ENCODE measurements at places on chromosomes 5 and 9. TPM values are rescaled to one million over a fixed set of nuclear protein-coding genes. Genes with fewer than 3 reads are reported as not detected.
A peak's percentile ranks its signal among the peaks of the same experiment; 100 is the strongest.

DNA sequence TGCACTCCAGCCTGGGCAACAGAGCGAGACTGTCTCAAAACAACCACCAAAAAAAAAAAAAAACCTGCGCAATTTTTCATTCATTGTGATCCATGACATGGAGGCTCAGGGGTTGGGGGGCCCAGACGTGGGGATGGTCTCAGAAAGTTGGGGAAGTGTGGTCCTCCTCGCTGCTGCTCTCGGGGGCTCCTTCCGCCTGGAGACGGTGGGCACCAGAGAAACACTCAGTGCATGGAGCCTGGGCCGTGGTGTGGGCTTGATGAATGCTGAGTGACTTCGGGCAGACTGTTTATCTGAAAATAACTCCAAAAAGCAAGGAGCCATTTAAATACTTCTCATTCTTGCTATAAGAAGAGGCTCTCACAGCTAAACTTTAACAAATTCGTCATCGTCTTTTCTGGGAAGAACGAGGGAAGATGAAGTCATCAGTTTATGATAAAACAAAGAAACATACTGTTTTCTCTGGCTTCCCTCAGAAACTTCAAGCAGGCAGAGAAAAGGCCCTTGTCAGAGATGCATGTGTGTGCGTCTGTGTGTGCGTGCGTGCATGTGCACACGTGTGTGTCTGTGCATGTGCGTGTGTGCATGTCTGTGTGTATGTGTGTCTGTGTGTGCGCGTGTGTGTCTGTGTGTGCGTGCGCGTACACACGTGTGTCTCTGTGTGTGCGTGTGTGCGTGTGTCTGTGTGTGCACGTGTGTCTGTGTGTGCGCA is 35.0 kb downstream of the RASGEF1C start:
- DNase-seq, result no peak

DNA sequence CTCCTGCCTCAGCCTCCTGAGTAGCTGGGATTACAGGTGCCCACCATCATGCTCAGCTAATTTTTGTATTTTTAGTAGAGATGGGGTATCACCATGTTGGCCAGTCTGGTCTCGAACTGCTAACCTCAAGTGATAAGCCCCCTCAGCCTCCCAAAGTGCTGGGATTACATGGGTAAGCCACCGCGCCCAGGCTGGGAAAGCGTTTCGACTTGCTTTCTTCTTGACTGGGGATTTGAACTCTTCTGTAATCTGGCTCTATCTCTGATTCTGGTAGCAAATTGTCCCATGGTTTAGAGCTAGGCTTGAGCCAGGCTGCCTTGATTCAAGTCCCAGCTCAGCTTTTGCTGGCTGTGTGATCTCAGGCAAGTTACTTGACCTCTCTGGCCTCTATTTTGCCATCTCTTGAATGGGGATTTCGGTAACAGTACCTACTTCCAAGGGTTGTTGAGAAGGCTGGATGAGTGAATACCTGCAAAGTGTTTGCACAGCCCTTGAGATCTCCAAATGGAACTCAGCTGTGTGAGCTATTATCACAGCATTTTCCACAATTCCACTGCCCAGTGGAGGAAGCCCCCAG is 20.5 kb upstream of the MVB12B start:
- no peak for DNase-seq

GRCh38 chr9:19470981-19471650 is 62.3 kb downstream of the ACER2 start:
- DNase-seq, result no peak

DNA sequence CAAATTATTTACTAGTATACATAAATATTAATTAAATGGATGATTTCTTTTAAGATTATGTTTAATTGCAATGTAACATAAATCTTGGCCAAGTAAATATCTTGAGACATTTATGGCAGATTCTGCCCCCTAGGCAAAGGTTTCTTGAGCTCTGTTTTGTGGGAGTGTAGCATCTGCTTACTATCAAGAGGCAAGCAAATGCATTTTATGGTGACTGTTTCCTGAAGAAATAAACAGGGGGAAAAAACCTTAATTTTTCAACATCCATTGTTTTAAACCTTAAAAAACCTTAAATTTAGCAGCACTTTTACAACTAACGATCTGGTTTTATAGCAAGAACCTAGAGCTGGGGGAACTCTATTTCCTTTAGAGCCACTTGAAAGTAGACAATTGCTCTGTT is 25.7 kb upstream of the FREM1 start:
- no peak for DNase-seq

DNA sequence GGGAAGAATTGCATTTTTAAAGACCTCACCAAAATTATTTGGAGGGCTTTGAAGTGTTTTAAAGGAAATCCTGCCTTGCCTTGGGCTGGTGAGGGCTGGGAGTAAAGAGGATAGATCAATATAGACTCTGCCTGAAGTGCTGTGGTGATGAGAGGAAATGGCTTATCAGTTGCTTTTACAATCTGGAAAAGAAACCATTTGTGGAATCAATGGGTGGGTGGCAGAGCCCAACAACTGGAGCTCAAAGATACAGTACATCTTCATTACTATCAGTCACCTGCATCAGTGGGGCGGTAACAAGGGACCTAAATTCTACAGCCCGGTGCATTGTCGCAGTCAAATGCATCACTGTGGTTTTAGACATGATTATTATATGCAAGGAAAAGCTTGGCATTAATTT is 41.5 kb upstream of the HMHB1 start:
- no peak for DNase-seq

DNA sequence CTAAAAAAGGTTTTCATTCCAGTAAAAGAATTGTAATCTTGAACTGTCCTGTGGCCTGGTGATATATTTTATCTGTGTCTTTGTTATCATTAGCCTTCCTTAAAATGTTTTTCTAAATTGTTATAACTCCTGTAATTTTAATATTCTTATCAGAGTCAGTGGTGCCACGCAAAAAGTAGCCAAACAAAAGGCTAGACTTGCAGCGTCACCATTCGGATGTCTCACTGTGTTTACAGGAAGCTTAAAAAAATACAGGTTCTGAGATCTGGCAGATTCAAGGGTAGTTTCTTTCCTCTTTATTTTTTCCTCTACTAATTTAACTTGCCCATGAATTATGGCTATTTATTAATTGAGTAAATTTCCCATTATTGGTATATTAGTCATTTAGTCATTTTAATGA is 362.3 kb downstream of the MAT2B start:
- DNase-seq, result no peak

- DNase-seq, result no peak
These were observed 384.2 kb upstream of the CDH10 start for GRCh38 chr5:25029004-25029403.

- no peak for DNase-seq
These were observed 67.5 kb downstream of the NIPBL start for GRCh38 chr5:36944024-36944423.

GRCh38 chr9:29556746-29557145 is 1983.5 kb upstream of the C9orf72 start:
- no peak for DNase-seq

DNA sequence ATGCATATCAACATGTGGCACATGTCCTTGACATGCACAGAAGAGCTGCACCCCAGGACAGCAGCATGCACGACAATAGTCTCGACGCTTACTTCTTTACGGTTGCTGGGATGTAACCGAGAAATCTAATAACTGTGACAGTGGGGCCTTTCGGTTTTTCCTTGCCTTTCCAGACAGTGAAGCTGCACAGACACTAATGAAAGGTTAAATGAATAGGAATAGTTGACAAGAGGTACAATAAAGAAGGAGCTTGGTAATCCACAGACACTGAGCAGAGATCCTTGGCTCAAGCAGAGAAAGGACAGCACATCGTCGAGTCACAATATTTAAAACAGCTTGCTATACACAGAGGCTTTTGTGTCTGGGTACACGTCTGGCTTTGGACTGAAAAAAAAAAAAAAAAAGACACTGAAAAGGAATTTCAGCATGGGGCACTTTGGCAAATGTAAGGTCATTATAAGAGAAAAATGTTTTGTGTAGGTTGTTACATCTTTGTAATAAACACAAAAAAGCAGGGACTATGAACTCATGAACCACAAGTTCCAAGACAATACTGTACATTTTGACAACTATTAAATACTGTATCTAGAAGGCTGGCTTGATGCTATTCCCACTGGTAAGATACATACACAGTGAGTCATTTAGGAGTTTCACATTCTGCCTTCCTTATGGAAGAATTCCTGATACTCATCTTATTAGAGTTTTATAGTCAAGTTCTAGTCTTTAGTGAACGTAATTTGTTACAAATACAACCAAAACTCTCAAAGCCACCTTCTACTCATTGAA is 5.6 kb downstream of the BNC2 start:
- no peak for DNase-seq

DNA sequence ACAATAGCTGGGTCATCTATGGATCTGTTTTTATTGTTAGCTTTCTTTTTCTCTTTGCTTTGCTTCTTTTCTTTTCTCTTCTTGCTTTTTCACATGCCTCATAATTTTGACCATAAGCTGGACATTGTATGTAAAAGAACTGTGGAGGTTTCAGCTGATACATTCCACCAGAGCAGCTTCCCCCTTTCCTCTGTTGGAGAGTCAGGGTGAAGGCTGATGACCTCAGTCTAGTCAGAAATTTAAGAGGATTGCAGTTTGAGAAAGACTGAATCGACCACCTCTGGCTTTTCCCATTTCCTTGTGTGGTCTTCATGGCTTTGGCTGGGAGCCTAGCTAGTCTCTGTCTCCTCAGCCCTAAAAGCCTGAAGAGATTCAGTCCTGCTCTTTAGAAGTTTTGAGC is 42.0 kb downstream of the KCNIP1 start:
- no peak for DNase-seq

- DNase-seq, result no peak
These were observed 2.4 kb downstream of the SPINK6 start for GRCh38 chr5:148205044-148205806.

DNA sequence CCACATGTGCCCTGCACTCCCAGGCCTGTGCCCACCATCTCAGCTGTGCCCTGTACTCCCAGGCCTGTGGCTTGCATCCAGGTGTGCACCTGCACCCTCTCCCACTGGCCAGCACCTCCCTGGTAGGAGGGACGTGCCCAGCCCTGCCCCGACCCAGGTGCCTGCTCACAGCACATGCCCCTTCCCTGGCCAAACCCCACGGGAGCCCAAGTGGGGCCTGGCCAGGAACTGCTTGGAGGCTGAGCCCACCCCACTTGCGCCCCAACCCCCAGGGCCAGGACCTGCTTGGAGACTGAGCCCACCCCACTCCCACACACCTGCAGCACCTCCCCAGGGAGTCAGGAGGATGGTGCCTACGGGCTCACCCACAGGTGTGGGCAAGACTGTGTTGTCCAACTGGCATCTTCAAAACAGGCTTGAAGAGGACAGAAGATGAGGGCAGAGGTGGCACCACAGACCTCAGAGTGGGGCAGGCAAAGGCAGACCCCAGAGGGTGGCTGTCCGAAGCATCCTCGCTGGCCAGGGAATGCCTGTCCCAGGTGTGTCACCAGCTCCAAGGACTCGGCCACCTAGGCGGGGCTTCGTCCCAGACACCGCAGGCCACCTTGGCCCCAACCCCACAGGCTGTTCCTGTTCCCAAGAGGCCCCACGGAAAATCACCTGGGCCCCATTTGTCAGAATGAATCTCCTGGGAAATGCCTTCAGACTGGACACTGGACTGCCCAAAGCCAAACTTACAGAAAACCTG is 10.8 kb downstream of the ZDHHC11B start:
- DNase-seq, result peak; percentile 51

DNA sequence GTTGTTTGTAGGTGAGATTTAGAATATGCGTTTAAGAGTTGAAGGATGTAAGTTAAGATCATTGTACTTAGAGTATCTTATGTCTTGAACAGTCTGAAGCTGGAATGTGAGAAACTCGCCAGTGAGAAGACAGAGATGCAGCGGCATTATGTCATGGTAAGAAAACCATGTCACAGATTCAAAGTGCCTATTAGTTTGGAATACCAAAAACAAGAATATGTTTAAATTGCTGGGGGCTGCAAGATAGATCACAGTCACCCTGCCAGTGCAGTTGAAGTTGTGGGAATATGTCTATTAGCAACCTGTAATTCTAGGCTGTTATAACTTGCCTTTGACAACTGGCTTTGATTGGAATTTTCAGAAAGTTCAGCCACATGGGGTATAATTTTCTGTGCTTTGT is 3.0 kb downstream of the TLE4 start:
- DNase-seq, result no peak

DNA sequence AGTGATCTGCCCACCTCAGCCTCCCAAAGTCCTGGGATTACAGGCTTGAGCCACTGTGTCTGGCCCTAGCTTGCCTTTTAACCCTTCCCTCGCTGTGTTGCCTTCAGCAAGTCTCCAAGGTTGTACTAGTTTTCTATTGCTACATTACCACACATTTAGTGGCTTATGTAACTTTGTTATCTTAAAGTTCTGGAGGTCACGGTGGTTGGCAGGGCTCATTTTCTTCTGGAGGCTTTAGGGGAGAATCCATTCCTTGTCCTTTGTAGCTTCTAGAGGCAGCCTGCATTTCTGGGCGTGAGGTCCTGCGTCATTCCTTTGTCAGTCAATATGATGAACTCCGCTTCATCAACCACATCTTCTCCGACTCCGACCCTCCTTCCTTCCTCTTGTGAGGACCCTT is 2.9 kb upstream of the PRRC2B start:
- no peak for DNase-seq

DNA sequence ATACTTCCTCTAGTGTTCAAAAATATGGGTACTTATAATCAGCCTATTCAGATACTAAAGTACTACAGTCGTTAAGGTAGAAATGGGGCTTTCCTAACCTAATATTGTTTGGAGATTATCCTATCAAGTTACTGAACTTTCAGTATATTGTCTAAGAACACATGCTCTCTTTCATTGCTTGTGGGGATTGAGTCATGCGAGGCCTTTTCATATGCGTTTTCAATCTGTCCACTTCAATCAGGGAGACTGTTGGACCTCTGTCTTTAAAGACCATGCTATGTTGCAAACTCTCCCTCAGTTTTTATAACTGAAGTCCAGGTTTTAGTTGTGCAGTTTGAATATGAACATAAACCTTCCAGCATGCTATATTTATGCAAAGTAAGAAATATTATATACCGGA is 15.0 kb downstream of the PRR16 start:
- no peak for DNase-seq

GRCh38 chr5:181138258-181138657 is 7.3 kb upstream of the OR2V1 start:
- no peak for DNase-seq

GRCh38 chr9:19124430-19124793 is 2.9 kb downstream of the PLIN2 start:
- no peak for DNase-seq

DNA sequence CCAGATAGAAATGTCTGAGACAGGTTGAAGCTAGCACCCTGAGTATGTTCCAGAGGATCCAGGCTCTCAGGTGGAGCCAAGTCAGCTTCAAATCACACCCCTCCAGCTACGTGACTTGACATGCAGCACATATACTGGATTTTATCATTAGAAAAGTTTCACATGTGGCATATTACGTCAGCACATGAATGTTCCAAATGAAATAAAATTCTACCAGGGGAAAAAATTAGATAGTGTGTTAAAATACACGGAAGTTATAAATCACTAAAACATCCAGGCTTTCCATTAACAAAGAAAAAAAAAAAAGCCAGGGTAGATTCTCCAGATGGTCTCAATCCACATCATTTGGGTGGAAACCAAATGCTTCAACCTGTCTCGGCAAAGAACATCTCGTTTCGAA is 251.6 kb downstream of the MPDZ start:
- DNase-seq, result no peak

DNAJB5 gene
- 66.5 TPM for total RNA-seq

PTGDS gene
- total RNA-seq, result 6,282 TPM

NR6A1 gene
- 1.2 TPM for total RNA-seq

TMEM215 gene
- total RNA-seq, result not detected

PCDHGB1 gene
- 6.7 TPM for total RNA-seq

PAEP gene
- not detected for total RNA-seq

GABBR2 gene
- total RNA-seq, result 0.38 TPM

MEIKIN gene
- total RNA-seq, result not detected

ATOX1 gene
- total RNA-seq, result 69.5 TPM

SV2C gene
- 0.22 TPM for total RNA-seq

CYSRT1 gene
- not detected for total RNA-seq

THBS4 gene
- 32.9 TPM for total RNA-seq

IRGM gene
- total RNA-seq, result not detected
